Stimulated activated CD4-positive, alpha-beta T cell treated with anti-CD3 and anti-CD28 coated beads, Interleukin-1b, Interleukin-23, amount 100 ng/mL, for 1 hour (primary cell): ENCODE measurements at places on chromosomes 2 and 18.

DNA sequence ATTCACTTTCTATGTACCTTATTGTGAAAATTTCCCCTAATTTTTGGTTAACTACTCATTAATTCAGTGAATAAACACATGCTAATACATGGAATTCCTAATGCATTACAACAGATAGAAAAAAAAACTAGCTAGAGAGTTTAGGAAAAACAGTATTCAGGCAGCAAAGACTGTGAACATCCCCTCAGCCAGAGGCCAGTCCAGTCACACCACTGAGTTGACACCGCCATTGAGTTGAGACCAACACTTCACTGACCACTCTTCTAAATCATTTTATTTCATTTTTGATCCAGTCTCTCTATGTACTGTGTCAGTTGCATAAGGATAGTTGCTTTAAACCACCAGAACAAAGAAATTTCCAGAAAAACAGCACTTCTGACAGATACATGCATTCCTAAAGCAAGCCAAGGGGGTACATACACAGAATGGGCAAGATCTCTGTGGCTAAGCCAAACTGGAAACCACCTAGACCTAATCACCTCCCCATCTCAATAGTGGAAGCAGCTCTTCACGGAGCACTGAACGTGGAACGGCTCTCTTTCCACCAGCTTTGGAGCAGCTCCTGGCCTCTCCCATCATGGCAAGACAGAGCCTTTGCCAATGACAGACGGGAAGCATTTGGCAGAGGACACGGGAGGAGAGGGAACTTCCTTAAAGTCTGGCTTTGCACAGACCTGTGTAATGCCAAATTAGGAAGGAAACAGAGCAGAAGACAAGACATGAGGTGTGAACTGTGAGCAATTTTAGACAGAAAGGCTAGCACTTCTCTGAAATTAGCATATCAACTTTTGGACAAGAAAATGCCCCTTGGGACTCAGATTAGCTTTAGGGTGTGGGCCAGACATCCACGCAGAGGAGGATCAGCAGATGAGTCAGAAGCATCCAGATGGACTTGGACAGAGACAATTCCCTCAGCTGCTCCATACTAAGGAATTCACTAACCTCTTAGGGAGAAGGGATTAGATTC, 36.4 kb downstream of the CACNB4 start:
- DNase-seq, result no peak

DNA sequence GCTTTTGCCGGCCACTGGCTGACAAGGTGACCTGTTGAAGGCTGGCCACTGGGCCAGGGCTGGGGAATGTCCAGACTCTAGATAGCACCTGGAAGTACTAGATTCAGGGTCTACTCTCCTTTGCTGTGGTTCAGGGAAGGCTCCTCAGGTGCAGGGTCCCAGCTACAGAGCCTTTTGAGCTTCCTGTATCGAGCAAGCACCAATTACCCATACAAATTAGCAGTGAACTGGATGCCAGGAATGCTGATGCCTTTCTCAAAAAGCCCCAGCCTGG, 213.4 kb downstream of the CYP26B1 start:
- DNase-seq, result no peak

DNA sequence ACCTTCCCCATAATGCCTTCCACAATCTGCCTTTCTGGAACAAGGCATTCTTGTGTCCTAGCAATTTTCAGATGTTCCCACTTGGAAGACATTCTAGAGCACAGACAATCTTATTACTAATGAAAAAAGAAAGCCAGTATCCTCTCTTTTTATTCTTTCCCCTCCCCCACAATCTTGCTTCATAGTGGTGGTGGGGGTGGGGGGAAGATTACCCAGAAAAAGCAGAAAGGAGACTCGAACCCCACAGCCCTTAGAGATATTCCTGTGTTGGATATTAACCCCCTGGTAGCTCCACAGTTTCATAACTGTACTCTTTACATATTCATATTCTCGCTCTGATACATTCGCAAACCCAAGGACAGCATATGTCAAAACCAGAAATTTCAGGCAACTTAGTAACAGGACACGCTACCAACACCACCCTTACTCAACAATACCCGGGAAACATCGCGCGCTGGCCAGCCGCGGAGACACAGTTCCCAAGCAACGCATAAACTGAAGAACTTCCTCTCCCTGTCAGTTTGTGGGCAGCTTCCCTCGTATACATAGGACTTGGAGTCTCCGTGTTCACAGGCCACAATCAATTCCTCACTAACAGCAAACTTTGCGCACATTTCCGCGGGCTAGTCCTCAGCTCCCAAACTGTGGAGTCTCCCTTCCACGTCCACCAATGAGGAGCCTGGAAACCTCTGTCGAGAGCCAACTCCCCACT, 793 bp downstream of the NR4A2 start:
- DNase-seq, result no peak

GRCh38 chr2:228065686-228066085, 115.8 kb downstream of the SPHKAP start:
- no peak for DNase-seq

DNA sequence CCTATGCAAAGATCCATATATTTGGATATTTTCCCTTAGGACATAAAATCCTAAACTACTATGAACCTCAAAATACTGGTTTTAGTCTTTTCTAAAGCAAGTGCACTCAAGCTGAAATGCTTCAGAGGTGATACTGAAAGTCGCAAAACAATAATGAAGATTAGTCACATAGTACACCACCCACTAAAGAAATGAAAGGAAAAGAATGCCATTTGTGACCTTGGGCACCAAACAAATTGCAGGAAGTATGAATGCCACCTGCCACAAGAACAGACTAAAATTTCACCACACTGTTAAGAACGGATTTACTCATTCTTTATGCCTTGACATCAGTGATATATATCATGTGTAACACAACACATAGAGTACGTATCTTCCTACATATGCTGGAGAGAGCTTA, 161.5 kb downstream of the ZNF521 start:
- no peak for DNase-seq

DNA sequence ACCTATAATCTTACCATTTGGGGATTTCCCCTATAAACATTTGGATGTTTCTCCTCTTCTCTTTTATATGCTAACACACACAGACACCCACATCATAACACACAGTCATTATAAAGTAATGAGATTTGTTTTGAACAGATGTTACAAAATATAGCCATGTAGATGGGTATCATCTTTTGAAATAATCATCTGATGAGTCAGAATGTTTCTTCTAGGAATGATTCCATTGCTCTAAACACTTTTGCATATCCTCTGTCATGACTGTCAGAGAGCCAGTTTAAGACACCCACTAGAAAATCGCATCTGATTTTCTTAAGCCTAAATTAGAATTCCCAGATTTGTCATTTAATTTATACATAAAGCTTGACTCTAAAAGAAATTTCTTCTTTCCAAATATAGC, 442.6 kb downstream of the CMPK2 start:
- DNase-seq, result no peak

- no peak for DNase-seq
Measured at GRCh38 chr2:51722311-51722710, 690.4 kb upstream of the NRXN1 start.

DNA sequence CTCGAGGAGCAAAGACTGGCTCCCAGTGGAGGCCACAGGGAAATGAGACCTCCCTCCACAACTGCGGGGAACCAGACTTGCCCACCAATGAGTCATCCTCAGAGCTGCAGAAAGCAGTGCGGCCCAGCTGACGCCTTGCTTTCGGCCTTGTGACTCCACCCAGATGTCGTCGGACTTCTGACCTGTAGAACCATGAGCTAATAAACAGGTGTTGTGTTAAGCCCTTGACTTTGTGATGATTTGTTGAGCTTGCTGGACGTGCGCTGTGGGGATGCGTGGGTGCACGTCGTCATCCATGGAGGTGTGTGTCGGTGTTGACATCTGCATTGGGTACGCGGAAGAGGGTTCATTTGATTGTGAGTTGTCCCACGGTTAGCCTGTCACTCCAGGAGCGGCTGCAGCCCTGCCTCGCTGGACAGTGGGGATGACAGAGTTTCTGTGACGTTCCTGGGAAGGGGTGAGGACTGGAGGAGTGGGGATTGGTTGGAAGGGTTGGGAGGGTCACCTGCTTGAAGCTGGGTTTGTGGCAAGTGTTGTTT, 154.1 kb downstream of the SH3BP4 start:
- no peak for DNase-seq

- no peak for DNase-seq
Measured at GRCh38 chr2:158204741-158205165, 103.1 kb downstream of the UPP2 start.

- no peak for DNase-seq
Measured at GRCh38 chr18:22666411-22666940, 248.8 kb upstream of the CTAGE1 start.

DNA sequence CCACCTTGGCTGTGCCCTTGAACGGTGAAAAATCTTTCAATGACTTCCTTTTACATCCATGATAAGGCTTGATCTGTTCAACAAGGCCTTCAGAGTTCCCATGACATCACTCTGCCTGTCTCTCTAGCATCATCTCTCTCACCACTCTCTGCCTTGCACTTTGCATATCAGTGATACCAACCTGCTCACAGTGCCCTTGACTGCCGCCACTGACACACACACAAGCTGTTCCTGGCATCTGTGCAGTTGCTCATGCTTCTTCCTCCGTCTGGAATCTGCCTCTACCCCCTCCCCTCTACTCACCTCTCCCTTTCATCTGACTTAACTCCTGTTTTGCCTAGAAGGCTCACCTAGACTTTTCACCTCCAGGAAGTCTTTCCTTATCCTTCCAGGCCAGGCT, 79.1 kb upstream of the SEC11C start:
- DNase-seq, result no peak

- no peak for DNase-seq
Measured at GRCh38 chr2:100291152-100291970, 30.9 kb downstream of the LONRF2 start.

DNA sequence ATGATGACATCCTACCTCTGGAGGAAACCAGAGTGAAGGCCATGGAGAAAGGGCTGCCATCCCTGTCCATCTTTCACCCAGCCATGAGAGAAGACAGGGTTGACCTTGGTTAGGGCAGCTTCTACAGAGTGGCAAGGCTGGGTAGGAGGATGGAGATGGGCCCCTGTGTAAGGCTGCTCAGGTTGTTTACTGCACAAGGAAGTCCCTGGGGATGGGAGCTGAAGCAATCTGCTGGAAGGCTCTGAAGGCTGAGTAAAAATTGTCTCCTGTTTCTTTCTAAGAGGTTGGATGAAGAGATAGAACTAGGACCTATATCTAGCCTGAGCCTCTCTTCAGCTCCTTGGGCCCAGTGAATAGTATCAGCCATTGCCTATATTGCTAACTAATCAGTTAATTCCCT, 14.4 kb downstream of the ELMOD3 start:
- no peak for DNase-seq

DNA sequence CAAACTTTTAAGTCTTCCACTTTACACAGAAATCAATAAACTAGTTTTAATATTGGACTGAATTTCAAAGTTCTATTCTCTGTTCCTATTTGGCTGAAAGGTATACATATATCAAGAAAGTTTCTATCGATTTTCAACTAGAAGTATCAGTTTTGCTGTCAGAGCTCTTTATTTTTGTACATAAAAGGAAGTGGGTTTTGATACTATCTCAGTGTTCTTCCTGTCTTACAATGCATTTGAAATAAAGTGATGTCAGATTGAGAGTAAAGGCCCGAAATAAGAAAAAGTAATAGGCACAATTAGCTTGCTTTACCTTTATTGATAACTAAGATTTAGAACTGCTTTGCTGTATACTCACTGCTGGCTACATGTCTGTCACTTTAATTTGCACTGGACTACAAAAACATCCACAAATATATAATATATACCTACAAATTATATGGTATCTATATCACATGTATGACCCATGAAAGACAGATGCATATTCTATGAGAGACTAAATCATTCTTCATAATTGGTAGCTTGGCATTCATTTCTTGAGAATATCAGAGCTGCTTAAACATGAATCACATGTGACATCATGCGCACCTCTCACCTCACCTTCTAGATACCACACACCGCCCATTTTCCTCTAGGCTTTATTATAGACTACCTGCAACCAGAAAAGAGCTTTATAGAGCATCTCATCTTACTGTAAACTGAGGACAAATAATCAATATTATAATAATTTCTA, 83.6 kb downstream of the ASXL2 start:
- no peak for DNase-seq

GRCh38 chr18:79392226-79392625, 3.5 kb upstream of the NFATC1 start:
- DNase-seq, result no peak

- DNase-seq, result no peak
Measured at GRCh38 chr2:6580982-6581381, 284.7 kb downstream of the CMPK2 start.

DNA sequence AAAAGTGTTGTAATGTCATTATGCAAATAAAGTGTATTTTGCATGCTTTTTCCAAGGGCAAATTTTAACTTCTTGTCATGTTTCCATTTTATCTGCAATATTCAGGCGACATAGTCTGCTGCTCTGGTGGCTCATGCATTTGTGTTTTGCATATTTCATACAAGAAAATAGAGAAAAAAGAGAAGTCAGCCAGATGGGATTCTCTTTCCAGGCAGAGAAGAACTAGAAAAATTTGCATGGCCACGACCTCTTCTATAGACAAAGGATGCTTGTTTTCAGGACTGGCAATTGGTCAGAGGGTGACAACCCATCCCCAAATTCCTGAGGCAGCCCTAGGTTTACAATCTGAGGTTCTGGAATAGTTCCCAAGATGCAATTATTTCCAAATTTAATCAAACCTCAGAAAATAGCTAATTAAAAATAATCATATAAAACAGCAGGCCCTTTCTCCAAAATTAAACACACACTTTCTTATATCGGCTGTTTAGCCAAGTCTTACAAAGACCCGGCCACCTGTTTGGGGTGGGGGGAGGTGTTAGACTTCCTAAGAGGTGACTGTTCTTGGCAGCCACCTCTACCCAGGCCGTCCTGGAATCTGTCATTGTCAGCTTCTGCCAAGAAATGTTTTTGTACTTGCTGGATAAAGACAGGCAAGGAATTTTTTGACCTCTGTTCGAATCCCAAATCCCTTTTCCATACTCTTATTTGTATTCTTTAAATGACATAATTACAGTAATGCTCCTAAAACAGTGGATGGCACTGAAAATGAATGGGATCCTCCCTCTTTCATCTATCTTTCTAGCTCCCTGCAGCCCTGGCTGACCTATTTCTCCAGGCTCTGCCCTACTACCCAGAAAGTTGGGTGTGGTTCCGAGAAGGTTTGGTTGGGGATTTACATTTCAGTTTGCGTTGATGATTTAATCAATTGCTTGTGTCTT, 20.8 kb upstream of the SOS1 start:
- no peak for DNase-seq

DNA sequence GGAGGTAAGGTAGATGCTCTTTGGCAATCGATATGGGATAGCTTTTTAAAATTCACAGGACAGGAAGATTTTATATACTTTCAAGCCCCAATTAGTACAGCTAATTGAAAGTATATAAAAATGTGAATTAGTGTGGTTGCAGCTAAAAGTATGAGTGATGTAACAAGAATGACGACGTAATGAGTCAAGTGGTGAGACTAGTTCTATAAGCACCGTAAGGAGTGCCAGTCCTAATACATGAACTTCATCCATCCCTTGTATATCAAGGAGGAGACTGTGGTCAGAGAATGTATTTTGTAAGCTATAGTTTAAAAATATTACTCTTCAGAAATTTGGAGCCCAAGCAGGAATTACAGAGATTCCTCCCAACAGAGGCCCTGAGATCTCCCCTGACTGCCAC, 25.8 kb downstream of the DNAJC27 start:
- DNase-seq, result no peak

- DNase-seq, result no peak
Measured at GRCh38 chr2:230447455-230448451, 31.8 kb downstream of the SP100 start.
